ENCODE measurements at places on chromosomes 7 and 10.

- no peak for DNase-seq
These were observed 99.8 kb upstream of the KIF5B start for GRCh38 chr10:32156031-32156495.

- no peak for DNase-seq
These were observed 49.1 kb upstream of the FOXK1 start for GRCh38 chr7:4633012-4633411.

DNA sequence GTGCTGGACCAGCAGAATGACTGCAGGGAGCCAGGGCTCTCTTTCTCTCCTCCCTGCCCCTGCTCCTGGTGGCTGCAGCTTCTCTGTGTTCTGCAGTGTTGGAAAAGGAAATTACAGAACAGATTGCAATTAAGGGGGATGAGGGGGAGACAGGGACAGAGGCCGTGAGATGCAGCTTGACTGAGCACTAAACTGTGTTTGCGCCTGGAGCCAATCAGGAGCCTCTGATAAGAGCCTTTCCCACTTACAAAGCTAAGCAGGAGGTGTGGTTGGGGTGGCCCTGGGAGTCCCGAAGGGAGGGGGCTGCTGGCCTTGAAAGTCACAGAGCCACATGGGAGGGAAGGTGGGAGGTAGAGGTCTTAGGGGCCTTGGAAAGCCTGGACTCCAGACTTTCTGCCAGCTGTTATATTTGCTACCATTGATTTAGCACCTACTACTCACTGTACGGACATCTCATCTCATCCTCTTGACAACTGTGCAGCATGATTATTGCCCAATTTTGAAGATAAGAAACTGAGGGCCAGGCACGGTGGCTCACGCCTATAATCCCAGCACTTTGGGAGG, 26.7 kb downstream of the TRIM8 start:
- no peak for DNase-seq

GRCh38 chr10:131098416-131098952, 213.0 kb downstream of the TCERG1L start:
- DNase-seq: no peak

GRCh38 chr7:111159426-111159825, 68.5 kb downstream of the LRRN3 start:
- DNase-seq: no peak

DNA sequence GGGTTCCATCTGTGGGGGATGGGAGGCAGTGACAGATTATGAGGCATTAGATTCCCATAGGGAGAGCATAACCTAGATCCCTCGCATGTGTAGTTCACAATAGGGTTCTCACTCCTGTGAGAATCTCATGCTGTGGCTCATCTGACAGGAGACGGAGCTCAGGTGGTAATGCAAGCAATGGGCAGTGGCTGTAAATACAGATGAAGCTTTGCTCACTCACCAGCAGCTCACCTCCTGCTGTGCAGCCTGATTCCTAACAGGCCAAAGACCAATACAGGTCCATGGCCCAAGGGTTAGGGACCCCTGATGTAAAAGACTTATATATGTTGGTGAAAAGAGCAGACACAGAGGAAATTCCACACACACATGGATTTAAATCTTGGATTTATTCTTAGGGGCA, 370.2 kb downstream of the NRG3 start:
- no peak for DNase-seq

- DNase-seq: no peak
These were observed 68.4 kb upstream of the NRBF2 start for GRCh38 chr10:63064706-63065105.

All from stimulated activated CD4-positive, alpha-beta T cell treated with anti-CD3 and anti-CD28 coated beads, Interleukin-15, amount 100 ng/mL, for 1 hour (primary cell).